ENCODE measurements at places on chromosomes 3 and 15. TPM values are rescaled to one million over a fixed set of nuclear protein-coding genes. Genes with fewer than 3 reads are reported as not detected.

NMNAT3 gene
- 3.6 TPM for polyA plus RNA-seq

MYO5C gene
- 4.3 TPM for polyA plus RNA-seq

C3orf49 gene
- polyA plus RNA-seq: not detected

MINAR1 gene
- polyA plus RNA-seq: 0.15 TPM

THBS1 gene
- polyA plus RNA-seq: 18.2 TPM

IL5RA gene
- polyA plus RNA-seq: 0.46 TPM
